ENCODE measurements at places on chromosomes 4 and X.

DNA sequence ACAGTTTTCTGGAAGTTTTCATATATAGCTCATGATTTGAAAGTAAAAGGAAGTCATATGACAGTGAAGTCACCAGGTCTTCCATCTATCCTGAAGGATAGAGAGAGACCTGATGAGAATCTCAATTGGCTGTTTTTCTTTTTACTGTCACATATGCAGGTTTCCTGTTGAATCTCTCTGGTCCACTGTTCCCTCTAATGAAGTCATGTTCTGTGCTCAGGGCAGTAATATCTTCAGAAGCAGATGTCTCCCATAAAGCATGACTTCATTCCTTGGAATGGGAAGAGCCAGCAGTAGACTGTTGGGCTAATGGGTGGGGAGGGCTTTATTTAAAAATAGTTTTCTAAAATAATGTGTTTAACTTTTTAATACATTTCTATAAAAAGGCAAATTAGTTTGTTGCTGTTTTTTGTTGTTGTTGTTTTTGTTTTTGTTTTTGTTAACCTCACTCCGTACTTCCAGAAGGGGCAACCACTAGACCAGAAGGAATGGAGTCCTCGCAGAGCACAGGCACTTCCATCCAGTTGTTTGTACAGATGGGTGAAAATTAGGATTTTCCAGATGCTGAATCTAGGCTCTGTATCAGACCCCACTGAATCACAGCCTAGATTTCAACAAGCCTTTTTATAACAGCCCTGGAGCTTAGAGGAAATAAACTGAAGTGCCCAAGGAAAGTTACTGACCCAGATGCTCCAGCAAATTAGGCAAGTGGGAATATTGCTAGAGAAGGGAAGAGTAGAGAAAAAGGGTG, 54.2 kb downstream of the AWAT2 start:
- no peak for DNase-seq

GRCh38 chr4:88159229-88159725, 838 bp upstream of the ABCG2 start:
- DNase-seq = no peak

GRCh38 chr4:184825141-184825895, 450 bp downstream of the ACSL1 start:
- peak; percentile 51 for DNase-seq

DNA sequence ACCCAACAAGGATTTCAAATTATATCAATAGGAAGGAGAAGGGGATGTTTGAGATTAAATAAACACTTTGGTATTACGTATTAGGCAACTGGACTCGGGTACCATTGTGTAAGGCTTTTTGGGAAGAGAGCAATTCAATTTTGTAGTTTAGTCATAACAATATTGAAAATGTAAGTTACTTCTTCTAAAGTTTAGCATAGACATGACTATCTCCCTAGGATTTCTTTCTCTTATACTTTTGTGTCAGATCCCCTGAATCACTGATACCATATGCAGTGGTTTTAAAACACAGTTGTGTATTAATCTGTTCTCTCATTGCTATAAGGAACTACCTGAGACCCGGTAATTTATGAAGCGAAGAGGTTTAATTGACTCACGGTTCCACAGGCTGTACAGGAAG, 123.8 kb upstream of the FAM9C start:
- DNase-seq = no peak

DNA sequence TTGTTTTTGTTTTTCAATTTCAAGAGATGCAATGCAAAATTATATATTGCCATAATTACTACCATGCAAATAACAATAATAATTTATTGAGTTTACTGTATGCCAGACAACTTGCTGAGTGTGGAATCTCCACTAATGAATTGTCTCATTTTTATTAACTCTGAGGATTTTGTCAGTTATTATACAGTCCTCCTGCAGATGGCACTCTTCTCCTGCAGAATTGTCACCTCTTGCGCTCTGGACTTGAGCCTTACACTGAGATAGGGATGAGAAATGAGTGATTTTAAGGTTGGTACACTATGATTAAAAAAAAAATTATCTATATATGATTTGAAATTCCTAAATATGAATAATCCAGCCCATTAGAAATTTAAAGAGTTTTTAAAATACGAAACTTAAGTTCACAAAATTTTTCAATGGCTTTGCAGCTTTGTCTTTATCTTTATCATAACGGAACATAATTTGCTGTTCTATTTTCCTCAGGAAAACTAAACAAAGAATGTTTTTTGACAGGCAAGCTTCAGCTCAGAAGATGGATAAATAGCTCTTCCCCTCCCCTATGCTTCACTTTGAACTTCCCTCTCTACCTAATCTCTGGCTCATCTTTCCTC, 12.7 kb upstream of the PAQR3 start:
- DNase-seq = no peak

DNA sequence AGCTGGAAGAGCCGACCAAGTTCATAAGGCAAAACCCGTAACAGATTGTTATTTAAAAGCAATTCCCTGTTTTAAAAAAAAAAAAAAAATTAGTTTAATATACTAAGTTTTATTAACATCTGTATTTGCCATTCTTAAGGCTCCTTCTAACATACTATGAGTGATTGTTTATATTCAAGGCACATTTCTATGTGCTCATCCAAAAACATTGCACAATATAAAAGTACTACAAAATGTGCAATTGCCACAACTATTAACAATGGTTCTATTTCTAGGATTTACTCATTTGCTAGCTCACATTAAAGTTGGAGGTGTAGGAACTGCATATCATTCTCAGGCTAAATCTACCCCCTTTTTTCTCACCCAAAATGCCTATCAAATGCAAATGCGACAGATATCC, 46.1 kb downstream of the CNOT6L start:
- DNase-seq = no peak

- DNase-seq = no peak
Observed at GRCh38 chr4:114783215-114783595, 184.6 kb downstream of the UGT8 start.

GRCh38 chr4:5852523-5853202, 40.2 kb downstream of the CRMP1 start:
- no peak for DNase-seq

DNA sequence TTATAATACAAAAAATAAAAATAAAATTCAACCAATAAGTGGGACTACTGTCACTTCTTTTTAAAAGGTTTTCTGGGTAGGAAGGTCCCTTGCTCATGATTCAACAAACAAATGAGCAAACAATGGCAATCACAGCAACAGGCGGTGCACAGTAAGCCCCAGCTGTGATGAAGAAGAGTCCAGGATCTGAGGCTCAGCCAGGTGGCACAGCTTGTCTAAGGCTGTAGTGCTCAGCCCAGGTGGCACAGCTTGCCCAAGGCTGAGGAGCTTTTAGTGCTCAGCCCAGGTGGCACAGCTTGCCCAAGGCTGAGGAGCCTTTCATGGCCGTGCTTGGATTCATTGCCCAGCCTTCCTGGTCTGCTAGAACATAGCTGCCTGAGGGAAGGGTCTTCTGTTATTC, 75.0 kb downstream of the ZFYVE28 start:
- no peak for DNase-seq

DNA sequence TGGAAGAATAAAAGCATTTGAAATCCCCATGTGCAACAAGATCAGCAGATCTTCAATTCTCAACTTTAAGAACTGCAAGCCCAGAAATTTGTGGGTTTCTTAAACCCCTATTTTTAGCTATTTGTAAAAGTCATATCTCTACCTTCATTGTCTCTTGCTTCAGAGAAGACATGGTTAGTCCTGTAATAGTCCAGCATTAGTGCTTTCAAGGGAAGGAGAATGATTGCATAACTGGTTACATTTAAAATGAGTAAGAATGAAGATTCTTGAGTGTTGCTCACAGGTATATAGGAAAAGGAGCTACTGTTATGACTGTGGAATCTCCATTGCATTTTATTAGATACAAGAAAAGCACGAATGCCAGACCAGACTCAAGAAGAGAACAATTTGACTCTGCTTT, 84.0 kb downstream of the CCSER1 start:
- DNase-seq = no peak

DNA sequence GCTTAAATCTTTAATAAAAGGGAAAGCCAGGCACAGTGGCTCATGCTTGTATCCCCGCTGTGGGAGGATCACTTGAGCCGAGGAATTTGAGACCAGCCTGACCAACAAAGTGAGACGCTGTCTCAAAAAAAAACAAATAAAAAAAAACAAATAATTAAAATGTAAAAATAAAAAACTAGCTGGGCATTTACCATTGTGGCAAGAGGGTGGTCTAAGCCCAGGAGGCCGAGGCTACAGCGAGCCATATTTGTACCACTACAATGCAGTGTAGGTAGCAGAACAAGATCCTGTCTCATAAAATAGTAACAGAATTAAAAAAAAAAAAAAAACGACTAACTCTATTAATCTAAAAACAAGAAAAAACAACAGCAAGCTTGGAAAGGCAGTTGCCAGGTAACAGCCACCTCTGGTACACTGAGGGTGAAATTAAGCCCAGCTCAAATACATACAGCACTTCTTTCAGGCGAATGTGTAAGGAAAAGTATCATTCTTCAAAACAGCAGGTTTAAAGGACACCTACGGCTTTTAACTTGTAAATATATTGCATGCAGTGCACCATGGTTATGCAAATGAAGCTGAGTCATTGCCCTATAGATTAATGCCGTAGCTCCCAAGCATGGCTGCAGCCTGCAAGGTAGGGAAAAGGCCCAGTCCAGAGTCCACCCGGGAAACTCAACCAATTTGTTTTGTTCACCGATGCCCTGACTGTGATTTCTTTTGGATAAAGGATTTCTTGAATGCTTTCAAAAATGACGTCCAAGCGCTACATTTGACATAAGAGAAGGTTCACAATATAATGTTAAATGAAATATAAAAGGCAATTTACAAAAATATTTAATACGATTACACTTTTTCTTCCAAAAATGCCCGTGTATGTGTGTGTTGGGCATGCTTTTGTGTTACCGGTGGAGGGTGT, 14.5 kb upstream of the TXLNG start:
- DNase-seq = no peak

DNA sequence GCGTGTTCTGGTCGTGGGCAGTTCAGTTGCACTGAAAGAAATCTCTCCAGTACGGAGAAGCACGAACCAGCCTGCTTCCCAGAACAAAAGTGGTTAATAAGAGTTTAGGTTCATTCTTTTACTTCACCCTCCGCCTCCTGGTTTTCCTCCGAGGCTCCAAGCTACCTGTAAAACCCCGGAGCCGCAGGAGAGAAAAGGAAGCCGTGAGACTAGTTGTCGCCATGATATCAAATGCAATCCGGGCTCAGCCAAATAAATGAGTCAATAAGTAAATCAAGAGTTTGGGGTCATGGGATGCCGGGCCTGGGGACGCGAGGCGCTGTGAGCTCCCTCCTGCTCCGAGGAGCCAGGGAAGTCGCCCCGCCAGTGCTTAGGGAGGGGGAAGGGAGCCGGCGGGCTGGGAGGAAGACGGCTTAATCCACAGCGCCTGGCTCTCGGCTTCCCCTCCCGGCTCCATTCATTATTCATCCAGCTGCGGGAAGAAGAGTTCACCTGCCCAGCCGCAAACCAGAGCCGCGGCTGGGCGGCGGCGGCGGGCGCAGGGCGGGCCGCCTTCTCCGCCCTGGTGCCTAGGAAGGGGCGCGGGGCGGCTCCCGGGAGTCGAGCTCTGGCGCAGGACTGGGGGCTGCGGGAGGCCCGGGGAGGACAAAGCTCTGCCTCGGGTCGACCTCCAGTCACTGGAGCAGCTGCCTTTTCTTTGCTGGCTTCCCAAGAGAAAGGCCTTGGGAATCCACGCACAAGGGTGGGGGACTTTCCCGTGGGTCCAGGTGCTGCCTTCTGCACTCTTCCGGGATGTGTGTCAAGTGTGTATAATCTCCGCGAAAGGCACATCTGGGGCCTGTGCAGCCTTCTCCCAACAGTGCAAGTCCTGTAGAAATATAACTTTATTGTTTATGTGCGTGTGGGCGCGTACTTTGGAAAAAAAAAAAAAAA, 1.7 kb downstream of the FRAS1 start:
- peak; percentile 1 for DNase-seq

DNA sequence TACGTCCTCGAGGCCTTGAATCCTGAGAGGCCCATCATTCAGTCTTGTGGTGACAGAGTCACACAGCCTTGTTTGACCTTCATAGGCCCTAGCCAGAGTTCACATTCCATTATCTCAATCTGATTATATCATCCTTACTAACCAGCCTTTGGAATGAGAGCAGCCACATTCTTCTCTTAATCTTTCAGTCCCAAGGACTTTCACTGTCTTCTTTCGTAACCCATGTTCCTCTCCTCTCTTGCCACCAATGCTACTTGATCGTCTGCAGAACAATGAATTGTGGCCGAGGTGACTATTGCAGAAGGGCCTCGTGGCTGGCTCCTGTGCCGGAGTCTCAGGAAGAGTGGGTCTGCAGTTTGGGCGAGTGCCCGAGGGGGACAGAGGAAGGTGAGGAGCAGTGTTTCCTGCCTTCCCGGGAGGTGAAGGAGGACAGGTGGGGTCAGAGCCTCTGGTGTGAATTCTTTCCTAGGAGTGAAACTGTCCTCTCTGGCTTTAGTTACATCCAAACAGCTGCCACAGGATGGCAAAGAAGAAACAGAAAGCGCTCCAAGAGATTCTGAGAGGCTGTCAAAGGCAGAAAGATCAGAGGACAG, 94.6 kb downstream of the LIMCH1 start:
- no peak for DNase-seq

DNA sequence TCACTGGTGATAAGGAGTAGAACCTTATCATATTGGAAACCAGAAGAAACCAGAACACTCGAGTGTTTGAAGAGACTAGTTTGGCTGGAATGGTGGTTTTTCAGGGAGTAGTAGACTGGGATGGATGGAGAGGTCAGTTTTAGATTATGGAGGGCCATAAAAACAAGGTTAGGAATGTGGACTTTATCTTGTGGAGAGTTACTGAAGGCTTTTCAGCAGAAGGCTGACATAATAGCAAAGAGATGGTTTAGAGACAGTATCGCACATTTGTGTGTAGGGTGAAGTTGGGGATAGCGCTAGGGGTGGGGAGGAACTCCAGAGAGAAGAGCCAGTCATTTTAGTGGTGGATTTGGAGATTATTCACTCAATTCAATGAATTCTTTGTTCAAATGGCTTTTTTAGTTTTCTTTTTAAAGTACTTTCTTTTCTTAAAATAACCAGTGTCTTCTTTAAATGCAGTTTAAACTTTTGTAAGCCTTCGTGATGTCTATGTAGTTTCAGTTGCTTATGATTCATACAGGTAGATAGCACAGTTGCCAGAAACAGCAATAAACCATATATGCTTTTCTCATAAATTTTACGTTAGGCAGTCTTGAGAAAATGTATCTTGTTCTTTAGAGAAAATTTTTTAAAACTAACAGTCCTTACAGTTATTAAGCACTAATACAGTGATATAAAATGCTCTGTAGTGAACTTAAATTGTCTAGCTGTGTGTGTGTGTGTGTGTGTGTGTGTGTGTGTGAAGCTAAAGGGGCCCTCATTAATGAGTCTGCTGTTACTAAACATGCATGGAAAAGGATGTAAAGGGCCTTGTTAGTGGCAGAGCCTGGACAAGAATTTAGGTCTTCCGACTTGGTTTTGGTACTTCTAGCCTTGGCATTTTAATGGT, 3.8 kb downstream of the ARHGAP10 start:
- DNase-seq = no peak

DNA sequence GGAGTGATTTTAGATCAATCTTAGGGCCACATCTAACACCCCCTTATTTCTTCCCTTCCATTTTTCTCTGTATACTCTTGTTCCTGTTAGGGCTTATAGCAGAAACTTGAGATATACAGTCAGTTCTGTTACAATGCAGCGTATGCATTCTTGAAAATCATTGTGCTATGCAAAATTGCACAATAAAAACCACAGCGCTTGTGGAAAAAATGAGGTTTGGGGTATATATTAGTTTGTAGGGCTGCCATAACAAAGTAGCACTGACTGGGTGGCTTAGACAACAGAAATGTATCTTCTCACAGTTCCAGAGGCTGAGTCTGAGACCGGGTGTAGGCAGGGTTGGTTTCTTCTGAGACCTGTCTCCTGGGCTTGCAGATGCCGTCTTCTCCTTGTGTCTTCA, 59.0 kb downstream of the WWC2 start:
- DNase-seq = no peak
